ENCODE measurements at places on chromosomes 1 and 21.

DNA sequence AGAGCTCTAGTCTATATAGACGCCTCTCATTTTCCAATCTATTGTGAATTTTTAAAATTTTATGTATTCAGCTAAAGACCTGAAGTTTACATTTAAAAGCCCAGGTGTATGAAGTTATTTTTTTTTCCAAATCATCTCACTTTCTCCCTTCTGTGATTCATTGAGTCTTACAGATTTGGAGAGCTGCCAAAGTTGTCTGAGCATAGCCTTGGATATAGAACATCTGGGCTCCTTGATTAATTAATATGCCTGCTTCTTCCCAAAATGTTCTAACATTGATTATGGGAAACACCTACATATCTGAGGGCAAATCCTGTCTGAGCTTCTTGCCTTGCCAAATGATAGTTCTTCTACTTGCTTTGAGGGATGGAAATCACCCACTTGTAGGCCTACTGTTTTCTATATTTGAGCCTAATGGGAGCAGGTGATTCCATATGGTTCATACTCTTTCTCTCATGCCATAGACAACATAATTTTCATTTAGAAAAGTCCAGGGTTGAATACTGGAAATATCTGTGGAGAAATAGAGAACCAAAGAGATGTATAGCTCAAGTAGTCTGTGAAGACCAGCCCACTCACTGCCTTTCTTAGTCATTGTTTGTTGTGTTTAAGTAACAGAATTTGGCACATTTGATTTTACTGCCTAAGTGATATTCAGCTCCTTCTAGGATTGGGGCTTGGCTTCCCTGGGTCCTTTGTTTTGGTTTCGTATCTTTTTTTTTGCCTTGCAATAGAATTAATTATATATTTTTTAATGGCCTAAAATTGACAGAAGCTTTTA, 46.2 kb downstream of the MACF1 start:
- DNase-seq, result no peak

- no peak for DNase-seq
These were observed 17.6 kb downstream of the DSCAM start for GRCh38 chr21:40829308-40829707.

GRCh38 chr21:43278766-43279577, 110.2 kb downstream of the CRYAA start:
- no peak for DNase-seq

DNA sequence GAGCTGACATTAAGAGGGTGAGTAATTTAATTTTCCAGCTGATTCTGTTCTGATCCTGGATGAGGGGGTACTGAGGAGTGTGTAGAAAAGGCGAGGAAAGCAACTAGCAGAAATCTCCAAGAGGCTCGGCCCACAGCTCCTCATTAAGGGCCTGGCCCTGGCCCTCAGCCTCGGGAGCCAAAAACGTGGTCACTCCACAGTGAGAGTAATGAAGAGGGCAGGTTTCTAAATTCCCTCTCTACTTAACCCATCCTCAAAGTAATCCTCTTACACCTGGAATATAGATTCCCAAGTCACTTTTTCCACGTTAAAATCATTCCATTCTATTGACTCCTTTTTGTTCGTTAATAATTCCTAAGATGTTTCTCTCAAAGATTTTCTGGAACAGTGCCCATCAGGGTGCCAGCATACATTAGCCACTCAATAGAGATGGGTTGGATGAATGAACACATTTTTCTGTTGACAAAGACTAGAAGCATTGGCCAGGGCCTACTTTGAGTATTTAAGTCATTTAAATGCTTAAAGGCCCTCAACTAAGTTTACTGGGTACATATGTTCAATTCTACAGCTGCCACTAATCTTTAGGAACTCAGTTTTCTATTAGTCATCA, 1.1 kb upstream of the COL11A1 start:
- no peak for DNase-seq

GRCh38 chr21:27582246-27582947, 615.5 kb upstream of the ADAMTS5 start:
- DNase-seq, result no peak

DNA sequence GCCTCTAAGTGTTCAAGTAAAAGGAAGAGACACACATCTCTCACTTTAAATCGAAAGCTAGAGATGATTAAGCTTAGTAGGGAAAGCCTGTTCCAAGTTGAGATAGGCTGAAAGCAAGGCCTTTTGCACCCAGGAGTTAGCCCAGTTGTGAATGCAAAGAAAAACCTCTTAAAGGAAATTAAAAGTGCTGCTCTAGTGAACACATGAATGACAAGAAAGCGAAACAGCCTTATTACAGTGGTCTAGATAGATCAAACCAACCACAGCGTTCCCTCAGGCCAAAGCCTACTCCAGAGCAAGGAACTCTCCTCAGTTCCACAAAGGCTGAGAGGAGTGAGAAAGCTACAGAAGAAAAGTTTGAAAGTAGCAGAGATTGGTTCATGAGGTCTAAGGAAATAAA, 14.9 kb downstream of the TCP10L start:
- DNase-seq, result peak; percentile 49

DNA sequence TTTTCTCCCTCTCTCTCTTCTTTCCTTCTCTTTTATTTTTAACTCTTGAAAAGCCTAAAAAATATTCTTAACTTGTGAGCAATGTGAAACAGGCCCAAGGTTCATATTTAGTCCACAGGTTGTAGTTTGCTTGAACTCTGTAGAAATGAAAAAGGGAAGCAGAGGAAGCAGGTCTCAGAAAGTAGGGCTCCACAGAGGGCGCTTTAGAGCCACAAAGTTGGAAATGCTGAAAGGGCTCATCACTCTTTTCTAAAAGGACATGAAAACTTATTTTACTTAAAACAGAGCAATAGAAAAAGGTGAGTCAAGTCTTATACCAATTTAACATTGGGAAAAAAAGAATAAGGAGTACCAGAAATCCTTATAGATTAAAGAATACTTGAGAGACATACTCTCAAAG, 247.0 kb downstream of the USP25 start:
- DNase-seq, result no peak

DNA sequence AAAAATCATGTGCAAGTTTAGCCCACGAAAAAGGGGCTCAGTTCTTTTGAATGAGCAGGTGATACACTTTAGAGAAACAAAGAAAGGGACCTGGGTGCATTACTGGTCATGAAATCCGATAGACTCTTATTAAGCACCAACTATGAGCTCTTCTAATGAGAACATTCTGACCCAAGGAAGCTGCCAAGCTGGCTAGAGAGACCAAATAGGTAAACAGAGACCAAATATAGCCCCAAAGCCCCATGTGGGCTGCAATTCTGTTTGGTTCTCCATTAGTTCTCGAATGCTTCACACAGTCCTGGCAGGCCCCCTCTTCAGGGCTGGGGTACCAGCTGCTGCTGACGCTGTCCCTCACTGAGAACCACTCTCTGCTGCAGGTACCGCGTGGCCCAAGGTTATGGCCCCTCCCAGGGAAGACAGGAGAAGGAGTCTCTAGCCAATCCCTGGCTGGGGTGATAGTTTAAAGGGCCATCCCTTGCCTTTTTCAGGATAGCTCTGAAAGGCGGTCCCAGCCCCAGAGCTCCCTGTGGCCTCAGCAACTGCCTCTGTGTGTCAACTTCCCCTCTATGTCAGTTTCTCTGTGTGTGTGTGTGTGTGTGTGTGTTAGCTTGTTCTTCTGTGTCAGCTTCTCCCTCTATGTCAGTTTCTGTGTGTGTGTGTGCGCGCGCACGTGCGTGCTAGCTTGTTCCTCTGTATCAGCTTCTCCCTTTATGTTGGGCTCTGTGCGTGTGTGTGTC, 7.1 kb upstream of the UBXN10 start:
- DNase-seq, result no peak

DNA sequence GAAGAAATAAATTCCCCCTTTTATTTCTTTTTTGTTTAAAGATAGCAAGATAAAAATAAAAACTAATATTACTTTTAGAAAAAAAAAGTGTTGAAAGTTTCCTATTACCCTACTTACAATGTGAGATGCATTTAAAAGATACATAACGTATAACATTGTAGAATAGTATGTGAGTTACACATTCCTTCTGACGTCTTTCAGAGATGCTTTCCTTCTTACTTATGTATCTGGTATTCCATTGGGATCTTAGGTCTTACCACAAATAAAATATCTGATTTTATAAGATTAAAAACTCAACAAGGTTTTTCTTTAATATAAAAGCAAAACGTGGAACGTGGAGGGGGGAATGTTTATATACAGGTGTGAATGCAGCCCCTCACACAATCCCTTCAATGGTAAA, 147.2 kb upstream of the ETS2 start:
- DNase-seq, result no peak

DNA sequence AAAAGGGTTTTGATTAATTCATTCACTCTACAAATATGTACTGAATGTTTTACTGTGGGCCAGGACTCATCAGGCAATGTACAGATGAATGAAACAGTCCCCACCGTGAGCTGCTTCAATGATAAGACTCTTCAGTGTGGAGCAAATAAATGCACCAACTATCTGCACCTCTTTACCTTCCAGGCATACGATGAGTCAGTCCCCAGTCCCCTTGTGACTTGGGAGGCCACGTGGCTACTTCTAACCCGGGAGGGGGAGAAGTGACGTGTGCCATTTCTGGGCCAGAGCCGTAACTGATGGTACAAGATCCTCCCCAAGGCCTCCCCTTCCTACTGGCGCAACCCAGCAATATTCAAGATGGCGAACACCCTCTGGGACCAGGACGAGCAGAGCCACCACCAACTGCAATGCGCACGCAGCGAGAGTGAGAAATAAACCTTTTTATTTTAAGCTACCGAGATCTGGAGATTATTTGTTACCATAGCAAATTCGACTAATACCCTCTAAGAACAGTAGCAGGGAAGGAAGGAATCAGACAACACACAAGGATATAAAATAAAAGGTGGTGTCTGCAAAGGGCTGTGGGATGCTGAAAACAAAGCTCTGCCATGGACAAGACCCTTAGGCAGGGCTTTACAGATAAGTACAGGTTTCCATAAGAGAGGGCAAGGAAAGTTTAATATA, 74.5 kb downstream of the NPHP4 start:
- DNase-seq, result no peak

DNA sequence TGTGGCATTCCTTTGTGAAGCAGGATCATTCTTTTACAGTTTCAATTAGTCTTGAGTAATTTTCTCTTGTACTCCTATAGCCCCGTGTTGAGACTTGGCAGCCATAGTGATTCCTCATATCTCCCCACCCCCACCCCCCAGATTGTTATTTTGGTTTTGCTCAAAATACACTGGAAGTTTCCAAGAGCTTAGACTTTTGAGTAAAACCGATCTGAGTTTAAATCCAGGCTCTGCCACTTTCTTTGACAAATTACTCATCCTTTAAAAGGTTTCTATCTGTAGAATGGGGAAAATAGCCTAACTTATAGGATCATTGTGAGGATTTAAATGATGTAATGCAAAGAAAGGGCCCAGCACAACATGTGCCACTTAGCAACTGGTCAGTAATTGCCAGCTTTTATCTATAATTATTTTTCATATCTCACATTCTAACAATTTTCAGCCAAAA, 53.1 kb upstream of the RC3H1 start:
- no peak for DNase-seq

- no peak for DNase-seq
These were observed 2.0 kb downstream of the MEF2D start for GRCh38 chr1:156498432-156499193.

- DNase-seq, result no peak
These were observed 181.3 kb upstream of the USP24 start for GRCh38 chr1:55396381-55396891.

DNA sequence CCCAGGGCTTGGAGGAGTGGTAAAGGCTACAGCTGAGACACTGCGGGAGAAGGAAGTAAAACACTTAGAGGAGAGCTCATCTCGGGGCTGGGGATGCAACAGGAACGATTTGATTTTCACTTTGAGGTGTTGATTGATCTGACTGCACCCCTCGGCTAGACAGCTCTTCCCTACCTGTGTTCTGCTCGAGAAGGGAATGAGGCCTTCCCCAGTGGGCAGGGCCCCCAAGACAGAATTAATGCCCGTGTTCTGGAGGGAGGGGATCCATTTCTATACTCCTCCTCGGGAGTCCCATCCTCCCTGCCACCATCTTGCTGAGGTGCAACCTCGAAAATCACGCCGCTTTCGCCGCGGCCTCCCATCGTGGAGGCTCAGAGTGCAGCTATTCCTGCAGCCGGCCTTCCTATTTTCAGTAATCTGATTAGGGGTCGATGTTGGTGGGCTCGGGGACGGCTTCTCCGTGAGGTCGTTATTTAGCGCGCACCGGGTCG, 2.4 kb downstream of the ATP2B4 start:
- DNase-seq, result peak; percentile 56

DNA sequence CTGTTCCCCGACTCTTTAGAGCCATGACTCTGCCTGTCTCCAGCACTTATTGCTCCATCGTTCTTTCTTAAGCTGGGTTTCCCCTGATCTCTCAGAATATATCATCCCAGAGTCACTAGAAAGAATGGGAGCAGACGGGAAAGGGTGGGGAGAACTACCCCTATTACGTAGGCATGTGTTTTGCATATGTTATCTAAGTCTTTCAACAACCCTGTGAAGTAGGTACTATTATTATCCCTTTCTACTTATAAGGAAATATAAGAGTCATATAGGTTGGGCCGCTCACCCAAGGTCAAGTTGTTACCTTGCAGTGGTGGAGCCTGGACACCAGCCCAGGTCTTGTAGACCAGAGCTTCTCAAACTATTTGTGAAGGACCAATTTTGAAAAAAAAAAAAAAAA, 38.7 kb downstream of the ELF3 start:
- no peak for DNase-seq

- no peak for DNase-seq
These were observed 12.2 kb upstream of the GPR161 start for GRCh38 chr1:168148916-168149315.

GRCh38 chr1:230735447-230735846, 11.7 kb upstream of the CAPN9 start:
- no peak for DNase-seq

GRCh38 chr1:84571150-84571535, 3.1 kb downstream of the CTBS start:
- DNase-seq, result no peak

DNA sequence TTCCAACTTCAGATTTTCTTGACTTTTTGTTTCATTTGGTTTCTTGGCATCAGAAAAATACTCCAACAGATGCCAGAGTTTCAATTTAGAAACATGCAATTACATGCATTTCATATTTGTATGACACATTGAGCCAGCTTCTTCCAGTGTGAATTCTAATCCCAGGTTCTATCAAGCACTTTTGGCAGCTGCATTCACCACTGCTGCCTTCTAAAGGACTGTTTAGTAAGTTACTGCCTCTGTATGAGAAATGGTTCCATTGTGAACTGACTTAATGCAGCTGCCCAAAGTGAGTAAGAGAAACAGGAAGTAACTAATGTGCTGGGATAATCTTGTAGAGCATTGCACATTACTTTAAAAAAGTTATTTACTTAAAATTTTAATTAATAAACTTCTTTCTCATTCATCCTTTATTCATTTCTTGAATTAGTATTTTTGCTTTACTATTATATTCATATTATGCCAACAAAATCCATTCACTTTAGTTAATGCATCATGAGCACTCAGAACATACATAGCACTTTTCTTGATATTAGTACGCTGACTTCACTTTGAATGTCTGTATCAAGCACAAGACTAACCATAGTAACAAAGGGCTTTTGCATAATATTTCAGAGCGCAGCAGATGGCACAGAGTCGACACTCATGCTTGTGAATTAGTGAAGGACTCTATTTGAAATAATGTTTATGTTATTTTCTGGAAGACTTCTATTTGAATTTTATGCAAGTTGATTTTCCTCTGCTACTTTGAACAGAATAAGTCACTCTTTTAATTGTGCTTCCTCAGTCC, 9.8 kb downstream of the RGS18 start:
- no peak for DNase-seq

Measured in activated CD4-positive, alpha-beta T cell treated with anti-CD3 and anti-CD28 coated beads, Interleukin-10, Interleukin-2, amounts not matched to agents 100 ng/mL and 50 ng/mL, durations not matched to agents 16 hours and 8 hours (primary cell).